ENCODE measurements at places on chromosomes 13 and 19. TPM values are rescaled to one million over a fixed set of nuclear protein-coding genes. Genes with fewer than 3 reads are reported as not detected.

The ERVK3-1 gene
- total RNA-seq, result 30.6 TPM

The ZNF610 gene
- 1.1 TPM for total RNA-seq

The PSG2 gene
- not detected for total RNA-seq

The KIR3DL1 gene
- not detected for total RNA-seq

The EFNB2 gene
- 21.6 TPM for total RNA-seq

The CELF5 gene
- not detected for total RNA-seq

The C19orf33 gene
- 2.2 TPM for total RNA-seq

The SLC25A42 gene
- 8.4 TPM for total RNA-seq

The NKG7 gene
- 3.7 TPM for total RNA-seq

The ZNF136 gene
- total RNA-seq, result 6.5 TPM

The KLK11 gene
- total RNA-seq, result not detected

- no peak for DNase-seq
Observed at GRCh38 chr13:29541400-29541799, 54.1 kb downstream of the SLC7A1 start.

DNA sequence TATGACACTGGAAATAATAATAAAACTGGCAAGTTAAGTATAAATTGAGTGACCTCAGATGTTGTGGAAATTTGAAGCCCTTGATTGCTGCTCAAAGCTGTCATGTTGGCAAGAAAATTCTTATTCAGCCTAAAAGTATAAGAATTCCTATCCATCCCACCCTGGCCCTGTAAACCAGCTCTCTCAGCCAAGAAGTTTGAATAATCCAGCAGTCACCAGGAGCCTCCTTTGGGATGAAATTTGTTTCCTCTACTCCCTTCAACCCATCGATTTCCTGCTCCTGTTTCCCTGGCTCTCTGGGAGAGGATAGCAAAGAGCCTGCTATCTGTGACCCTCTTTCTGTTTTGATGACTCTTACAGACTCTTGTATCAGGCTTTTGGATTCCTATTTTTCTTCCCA is 169.3 kb downstream of the LHFPL6 start:
- DNase-seq, result no peak

- no peak for DNase-seq
Observed at GRCh38 chr13:49190901-49191300, 29.2 kb upstream of the MLNR start.

GRCh38 chr13:59103004-59103768 is 1060.5 kb downstream of the DIAPH3 start:
- no peak for DNase-seq

DNA sequence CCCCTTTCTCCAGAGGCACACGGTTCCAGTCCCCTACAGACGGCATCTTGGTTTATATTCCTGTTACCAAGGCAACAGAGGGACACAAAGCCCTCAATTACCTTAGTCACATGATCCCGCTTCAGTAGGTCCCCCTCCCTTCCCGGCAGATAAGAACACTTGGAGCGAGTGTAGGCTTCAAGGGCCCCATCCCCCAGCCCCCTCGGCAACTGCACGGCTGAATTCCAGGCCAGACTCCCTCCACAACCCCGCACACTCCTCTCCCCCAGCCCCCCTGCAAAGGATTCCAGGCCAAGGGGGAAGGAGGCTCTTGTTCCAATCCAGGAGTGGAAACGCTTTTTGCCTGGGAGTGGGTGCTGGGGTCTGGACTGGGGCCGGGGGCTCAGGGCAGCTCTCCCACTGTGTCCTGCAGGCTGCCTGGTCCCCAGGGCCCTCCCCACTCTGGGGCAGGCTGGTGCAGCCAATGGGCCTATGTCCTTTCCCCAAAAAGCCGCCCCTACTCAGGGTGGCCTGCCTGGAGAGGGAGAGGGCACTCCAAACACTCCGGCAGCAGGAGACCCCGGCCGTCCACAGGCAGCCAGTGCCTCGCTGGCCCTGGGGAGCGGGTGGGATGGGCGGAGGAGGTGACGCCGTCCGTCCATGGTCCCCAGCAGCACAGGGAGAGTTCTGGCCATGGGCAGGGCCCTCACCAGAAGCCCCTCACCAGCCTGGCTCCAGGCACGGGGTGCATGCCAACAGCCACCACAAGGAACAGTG is 62.6 kb downstream of the MLLT1 start:
- no peak for DNase-seq

GRCh38 chr19:49553451-49554271 is 25.9 kb downstream of the RCN3 start:
- DNase-seq, result no peak

- peak; percentile 72 for DNase-seq
Observed at GRCh38 chr13:103883164-103883563, 816.9 kb upstream of the SLC10A2 start.

DNA sequence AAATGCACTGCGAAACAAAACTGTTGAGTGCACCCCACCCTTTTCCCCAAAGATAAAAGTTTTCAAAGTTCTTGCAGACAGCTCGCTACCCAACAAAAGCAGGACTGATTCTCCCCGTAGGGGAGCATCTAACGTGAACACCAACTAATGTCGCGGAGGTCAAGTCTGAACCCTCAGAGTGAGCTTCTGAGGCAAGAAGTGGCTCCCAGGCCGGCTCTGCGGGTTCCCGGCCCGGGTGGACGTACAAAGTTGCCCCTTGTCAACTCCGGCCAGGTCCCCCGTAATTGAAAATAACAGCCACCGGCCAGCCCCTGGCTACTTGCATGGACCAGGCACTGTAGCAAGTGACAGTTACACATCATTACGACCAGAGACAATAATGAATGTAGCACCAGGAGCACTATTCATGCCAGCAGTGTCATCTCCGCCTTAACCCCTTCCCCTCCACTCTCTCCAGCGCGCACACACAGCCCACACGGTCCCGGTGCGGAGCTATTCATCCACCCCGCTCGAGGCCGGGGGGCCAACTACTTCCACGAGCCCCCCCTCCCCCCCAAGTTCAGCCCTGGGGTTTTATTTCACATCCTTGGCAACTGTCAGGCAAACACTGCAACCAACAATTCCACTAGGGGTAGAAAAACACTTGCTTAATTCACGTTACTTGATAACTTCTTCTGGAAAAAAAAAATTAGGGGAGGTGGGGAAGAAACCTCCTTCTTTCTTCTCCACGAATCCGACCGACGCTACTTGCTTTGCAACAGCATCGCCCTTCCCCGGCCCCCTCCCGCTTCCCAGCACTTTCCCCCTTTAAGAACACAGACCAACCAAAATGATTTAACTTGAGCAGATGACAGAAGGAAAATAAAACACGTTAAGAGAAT is 1.2 kb downstream of the KLF12 start:
- no peak for DNase-seq

- DNase-seq, result no peak
Observed at GRCh38 chr19:8046569-8047165, 5.9 kb upstream of the CCL25 start.

DNA sequence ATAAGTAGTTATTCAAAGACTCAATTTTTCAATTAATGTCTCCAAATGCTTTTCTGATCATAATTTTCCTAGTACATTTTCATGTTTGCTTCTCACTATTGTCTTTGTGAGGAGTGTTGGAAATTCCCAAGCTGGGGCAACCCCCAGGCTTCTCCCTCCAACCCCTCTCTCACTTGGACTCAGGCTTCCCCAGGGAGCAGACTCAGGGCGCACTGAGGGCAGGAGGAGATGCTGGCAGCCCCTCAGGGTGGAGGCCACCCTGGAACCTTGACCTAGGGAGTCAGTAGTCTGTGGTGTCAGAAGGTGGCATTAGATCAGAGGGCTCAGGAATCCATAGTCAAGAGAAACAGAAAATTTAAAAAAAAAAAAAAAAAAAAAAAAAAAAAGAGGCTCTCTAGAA is 86.5 kb upstream of the IRS2 start:
- no peak for DNase-seq

DNA sequence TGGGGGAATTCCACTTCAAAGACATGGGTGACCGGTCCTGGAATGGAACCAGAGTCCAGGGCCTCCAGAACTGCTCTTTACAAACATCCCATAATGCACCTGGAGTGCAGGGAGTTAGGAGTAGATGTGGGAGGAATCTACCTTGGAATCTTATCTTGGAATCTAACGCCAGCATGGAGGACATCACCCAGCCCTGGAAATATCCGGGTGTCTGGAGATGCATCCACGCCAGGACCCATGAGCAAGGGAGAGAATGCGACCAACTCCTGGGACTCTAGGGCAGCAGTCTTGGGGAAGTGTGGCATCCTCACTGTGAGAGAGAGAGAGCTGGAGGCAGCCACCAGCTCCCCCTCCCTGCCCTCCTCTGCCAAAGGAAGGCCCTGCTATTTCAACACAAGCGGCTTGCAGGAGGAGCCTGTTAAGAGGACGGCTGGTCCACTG is 211.8 kb downstream of the UQCRFS1 start:
- peak; percentile 71 for DNase-seq

- DNase-seq, result no peak
Observed at GRCh38 chr13:80716610-80717081, 375.7 kb upstream of the SPRY2 start.

GRCh38 chr13:44157606-44158005 is 216.0 kb upstream of the SERP2 start:
- DNase-seq, result no peak

- DNase-seq, result no peak
Observed at GRCh38 chr13:90003566-90003965, 1343.9 kb upstream of the MIR17HG start.

DNA sequence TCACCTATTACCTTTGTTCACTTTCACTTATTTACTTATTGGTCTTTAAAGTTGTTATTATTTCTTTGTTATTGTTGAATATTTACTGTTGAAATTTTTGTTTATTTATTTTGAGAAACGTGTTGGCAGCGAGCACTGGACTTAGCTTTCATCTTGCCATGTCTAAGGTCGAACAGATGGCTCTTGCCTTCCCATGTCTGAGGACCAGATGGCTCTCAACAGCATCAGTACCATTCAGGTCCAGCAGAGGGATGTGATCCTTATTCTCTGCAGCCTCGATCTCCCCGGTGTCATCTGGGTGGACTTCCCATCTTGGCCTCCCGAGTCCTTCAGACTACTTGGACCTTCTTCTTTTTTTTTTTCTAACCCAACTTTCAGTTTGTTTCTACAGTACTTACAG is 1437.6 kb downstream of the UQCRFS1 start:
- no peak for DNase-seq

- DNase-seq, result no peak
Observed at GRCh38 chr19:4676955-4677731, 7.0 kb upstream of the MYDGF start.

GRCh38 chr19:12580180-12580694 is 29.0 kb upstream of the ZNF564 start:
- no peak for DNase-seq

DNA sequence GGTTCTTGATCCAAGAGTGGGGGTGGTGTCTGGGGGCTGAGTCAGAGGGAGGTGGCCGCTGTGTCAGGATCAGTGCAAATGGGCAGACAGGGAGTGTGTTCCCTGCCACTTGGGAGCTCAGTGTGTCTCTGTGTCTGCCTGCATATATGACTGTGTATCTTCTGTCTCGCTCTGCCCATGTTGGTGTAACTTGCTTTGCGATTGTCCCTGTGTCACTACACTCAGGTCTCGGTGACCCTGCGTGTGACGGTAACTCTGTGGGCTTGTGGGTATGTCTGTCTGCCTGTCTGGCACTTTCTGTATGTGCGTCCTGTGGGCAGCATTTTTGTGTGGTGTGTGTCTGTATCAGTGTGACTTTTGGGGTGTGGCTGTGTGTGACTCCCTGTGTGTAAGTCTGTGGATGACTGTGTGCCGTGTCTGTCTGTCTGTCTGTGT is 8.2 kb upstream of the ERFL start:
- DNase-seq, result no peak

DNA sequence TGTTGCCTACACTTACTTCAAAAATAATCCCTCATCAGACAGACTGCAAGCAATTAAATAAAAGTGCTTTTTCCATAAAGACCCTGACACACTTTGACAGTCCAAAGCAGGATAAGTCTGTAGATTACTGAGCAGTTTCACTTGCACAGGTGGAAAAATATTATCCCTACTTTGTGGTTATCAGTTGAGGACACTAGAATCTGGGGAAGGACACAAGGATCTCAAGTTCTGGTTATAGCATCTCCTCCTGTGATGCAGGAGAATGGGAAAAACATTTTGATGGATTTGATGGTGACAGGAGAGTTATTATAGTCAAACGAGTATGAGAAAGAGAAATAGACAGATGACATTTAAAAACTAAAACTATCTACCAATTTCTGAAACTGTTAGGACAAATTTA is 122.9 kb upstream of the PCDH9 start:
- DNase-seq, result no peak

GRCh38 chr13:43815204-43815603 is 28.4 kb upstream of the ENOX1 start:
- DNase-seq, result no peak

GRCh38 chr19:14416817-14417231 is 2.3 kb downstream of the DDX39A start:
- no peak for DNase-seq

- DNase-seq, result no peak
Observed at GRCh38 chr19:47267350-47267759, 7.3 kb upstream of the INAFM1 start.

DNA sequence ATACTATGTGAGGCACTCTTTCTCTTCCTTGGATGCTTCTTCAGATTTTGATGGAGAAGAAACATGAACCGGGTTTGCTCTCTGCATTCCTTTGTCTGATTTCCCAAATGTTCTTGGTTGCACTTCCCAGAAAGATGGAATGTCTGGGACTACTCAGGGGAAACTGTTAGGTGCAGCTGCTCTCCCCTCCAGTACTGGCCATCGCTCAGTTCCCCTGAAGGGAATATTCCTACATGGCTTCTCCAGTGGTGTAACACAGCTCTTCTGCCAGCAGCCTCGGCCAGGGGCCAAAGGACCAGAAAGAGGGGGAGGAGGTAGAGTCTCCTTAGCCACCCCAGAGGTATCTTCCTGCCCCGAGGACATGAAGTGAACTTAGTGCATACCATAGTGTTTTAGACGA is 33.5 kb upstream of the SPRY2 start:
- no peak for DNase-seq

DNA sequence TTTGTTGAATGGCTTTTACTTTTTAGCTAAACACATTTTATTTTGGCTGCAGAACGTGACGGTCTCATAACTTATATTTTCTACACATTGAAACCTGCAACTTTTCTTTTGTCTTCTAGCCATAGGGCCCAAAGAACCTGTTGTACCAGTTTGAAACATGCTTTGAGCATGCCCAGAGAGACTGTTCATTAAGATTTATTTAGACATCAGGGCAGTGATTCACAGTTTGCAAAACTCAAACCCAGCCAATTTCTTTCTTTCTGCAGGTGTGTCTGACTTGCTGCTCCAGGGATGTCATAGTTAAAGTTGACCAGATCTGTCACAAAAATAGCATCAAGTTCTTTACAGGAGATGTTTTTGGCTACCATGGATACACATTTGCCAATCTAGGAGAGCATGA is 22.0 kb downstream of the SAE1 start:
- no peak for DNase-seq

- no peak for DNase-seq
Observed at GRCh38 chr13:44837250-44837649, 152.0 kb downstream of the NUFIP1 start.

DNA sequence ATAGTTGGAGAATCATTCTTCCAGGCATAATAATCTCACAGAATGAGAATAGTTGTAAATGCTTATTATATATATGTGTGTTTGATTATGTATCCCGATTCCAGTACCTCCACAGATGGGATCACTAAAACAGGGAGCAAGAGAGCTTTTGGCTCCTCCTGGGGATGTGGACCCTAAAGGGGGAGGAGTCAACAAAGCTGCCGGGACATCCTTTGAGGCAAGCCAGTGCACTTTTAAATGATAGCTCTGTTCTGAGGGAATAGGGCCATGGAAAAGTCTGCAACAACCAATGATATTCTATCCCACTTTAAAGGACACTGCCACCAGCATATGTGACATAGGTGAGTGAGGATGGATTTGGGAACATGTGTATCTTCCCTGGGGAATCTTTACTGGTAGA is 40.8 kb downstream of the SLITRK5 start:
- no peak for DNase-seq

- DNase-seq, result no peak
Observed at GRCh38 chr13:24016046-24016445, 118.7 kb upstream of the C1QTNF9B start.
